ENCODE measurements at places on chromosomes 2 and 18.
A peak's percentile ranks its signal among the peaks of the same experiment; 100 is the strongest.

DNA sequence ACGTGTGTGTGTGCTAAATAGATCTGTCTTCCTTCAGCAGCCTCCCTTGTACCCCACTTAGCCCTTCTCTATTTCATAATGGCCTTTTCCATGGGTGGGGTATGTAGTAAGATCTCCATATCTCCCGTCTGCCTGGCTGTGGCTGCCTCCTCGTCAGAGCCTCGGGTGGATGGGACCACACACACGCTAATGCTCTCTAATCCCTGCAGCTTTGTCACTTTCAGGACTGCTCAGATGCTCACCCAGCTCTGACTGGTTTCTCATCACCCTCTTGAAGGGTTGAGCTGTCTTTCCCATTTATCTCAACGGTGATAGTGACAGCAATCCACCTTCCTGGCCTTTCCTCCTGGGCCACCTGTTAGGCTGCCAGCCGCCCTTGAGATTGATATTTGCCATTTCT lies 95.3 kb downstream of the DCC start:
- DNase-seq: no peak

DNA sequence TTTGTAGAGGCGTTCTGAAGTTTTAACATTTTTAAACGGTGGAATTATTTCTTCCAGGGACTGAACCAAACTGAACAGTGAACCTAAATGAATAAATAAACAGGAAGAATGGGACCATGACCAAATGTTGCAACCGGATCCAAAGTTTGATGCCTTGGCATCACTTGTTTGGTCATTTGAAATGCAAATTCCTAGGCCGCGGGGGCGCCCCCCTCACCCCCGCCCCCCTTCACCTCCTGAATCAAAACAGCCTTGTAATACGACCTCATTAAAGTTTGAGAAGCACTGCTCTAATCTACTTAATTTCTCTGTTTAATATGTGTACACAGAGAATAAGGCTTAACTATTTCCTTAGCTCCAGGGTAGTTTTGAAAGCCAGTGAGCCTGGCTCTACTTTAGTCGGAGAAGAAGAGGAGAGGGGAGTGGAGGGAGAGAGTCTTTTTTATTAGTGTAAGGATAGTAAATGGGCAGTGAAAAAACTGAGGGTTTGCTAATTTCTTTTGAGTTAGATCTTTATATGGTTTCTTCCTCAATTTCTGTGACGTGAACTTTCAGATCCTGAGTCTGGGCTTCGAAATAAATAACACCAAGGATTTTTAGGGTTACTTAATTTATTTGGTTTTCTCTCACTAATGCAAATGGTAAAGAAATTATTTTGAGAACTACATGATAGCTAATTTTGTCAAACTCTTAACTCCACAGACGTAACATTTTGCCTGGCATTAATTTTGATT lies 5.7 kb downstream of the C2orf80 start:
- no peak for DNase-seq

DNA sequence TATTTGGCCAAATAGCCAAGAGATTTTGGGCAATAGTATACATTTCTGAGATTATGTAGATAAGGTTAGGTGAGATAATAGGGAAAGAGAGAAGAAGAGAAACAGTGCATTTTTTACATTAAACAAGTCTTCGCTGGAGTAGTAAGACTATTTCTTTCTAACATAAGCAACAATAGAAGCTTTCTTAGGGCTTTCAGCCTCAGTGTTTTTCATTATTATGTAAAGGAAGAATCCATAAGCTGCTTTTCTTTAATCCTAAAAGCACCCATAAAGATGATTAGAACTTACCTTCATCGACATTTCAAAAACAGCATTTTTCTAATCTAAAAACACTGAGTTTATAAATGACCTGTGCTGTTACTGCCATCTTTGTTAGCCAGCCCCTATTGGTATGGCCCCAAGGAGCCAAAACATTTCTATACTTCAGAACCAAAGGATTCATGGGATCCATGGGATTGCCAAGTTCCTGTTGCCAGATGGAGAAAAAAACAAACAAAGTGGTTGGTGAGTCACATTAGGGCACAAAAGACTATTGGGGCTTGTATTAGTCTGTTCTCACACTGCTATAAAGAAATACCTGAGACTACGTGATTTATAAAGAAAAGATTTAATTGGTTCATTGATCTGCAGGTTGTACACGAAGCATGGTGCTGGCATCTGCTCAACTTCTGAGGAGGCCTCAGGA lies 88.2 kb downstream of the SCG2 start:
- DNase-seq: no peak

- DNase-seq: peak; percentile 46
Observed at GRCh38 chr2:99881901-99882591, 260.3 kb downstream of the AFF3 start.

- DNase-seq: no peak
Observed at GRCh38 chr18:40431071-40431985, 1523.7 kb upstream of the PIK3C3 start.

- DNase-seq: peak; percentile 74
Observed at GRCh38 chr18:76495435-76496193, 572 bp upstream of the ZNF516 start.

GRCh38 chr2:29443627-29444026 lies 328.4 kb downstream of the CLIP4 start:
- no peak for DNase-seq

DNA sequence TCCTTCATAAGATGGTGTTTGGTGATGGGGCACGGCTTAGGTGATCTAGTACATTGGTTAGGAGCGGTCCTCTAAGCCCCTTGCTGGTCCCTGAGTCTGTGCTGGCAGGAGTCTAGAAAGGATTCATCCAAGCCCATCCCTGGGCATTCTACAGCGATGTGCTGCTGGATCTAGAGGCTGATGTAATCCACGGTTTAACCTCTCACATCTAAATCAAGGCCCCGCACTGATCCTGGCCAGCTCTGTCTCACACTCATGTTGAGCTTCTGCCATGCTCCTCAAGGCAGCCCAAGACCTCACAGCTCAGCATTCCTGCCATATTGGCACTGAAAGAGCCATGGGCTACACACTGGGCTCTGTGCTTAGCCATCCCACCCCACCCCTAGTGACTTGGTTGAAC lies 664.8 kb downstream of the STK39 start:
- DNase-seq: peak; percentile 22

GRCh38 chr2:6637330-6637729 lies 228.4 kb downstream of the CMPK2 start:
- DNase-seq: no peak

GRCh38 chr2:133581010-133581760 lies 12.9 kb upstream of the NCKAP5 start:
- no peak for DNase-seq

- no peak for DNase-seq
Observed at GRCh38 chr2:174048243-174048642, 83.1 kb upstream of the SP3 start.

GRCh38 chr2:237700512-237701032 lies 73.2 kb downstream of the LRRFIP1 start:
- peak; percentile 63 for DNase-seq

DNA sequence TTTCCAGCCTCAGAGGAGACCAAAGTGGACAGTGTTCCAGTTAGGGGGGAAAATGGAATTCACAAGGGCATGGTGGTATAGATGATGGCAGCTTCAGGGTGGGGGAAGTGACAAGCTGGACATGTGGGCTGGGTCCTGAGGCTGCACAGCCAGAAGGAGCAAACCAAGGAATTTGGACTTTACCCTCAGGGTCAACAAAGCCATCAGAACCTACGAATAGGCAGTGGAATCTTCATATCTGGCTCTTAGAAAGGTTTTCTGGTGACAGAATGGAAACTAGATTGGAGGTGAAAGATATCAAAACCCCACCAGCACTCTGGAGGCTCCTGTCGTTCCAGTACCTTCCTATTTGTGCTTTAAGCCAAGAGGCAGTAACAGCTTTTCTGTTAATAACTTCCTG lies 127.1 kb downstream of the SETBP1 start:
- no peak for DNase-seq

GRCh38 chr2:182540252-182540651 lies 113.4 kb upstream of the PDE1A start:
- DNase-seq: no peak

DNA sequence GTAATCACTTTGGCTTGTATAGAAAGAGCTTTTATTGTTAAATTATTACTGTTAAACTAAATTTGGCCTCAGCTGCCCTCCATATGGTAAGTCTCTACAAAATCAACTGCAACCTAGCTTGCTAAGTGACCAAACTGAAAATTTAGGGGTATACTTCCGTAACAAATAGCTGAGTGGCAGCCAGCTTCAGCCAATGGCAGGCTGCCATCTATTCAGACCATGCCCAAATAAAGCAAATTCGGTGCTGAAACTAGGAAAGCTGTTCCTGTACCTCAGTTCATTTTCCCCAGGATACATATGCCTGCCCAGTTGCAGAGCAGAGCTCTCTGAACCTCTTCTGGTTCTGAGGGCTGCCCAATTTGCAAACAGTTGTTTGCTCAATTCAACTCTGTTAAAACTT lies 94.8 kb downstream of the EML6 start:
- no peak for DNase-seq

DNA sequence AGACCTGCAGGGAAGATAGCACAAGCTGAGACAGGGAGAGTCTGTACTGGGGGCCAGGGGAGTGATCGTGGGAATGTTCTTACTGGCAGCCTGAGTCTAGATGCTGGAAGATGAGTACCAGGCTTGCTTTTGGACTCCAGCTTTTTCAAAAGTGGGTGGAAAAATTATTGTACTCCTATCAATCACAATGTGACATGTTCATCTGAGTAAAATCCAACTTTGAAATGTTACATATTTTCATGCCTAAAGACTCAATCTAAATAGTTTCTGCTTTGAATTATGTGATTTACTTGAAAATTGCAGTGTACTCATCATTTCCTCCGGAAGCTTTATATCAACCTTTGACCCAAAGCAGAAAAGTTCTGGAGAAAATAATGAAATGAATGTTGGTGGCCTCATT lies 49.7 kb upstream of the ST3GAL5 start:
- DNase-seq: no peak

GRCh38 chr2:45311559-45311958 lies 299.5 kb downstream of the SRBD1 start:
- DNase-seq: no peak
